ENCODE measurements at places on chromosomes 5 and 9.
A peak's percentile ranks its signal among the peaks of the same experiment; 100 is the strongest.

DNA sequence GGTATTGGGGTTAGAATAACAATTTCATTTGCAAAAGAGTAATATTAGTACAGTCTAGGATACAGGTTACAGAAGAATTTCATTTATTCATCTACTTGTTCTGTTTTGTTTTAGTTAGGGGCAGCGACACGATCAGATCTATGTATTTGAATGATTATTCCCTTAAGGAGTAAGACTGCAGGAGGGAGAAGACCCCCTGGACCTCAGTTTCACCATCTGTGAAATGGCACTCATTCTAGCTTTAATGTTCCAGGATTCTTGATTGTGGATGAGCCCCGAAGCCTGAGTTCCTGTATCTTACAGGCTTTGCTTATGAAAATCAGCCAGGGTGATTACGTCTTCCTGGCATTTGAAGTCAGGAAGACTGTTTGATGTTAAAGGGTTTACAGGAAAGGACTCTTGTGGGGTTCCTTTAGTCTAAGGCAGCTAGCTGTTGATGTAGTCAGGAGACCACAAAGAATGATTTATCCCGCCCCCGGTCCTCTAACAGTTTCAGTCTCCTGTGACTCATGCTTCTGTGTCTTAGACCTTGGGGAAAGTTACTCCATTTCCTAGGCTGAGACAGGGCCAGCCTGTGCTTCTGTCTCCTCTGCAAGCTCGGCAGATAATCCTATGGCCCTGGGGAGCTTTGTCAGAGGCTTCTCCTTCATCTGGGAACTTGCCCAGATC lies 11.5 kb downstream of the SMIM3 start:
- no peak for DNase-seq

GRCh38 chr5:571791-572190 lies 40.3 kb upstream of the CEP72 start:
- DNase-seq = no peak

GRCh38 chr5:177500685-177501522 lies 3.5 kb upstream of the PDLIM7 start:
- DNase-seq = peak; percentile 57

DNA sequence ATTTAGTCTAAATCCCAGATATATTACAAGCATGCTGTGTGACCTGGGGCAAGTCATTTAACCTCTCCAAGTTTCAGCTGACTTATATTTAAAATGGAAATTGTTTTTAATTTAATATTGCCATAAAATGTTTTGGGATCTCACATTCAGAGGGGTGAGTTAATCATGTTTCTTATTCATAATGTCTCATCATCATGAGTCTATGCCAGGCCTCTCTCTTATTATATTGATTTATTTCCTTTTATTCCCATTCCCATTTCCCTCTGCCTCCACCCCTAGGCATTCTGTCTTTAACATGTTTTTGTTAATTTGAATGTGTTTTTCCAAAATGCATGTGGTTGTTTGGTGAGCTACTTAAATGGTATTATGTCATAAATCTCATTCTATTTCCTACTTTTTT lies 39.0 kb upstream of the TTC1 start:
- DNase-seq = no peak

DNA sequence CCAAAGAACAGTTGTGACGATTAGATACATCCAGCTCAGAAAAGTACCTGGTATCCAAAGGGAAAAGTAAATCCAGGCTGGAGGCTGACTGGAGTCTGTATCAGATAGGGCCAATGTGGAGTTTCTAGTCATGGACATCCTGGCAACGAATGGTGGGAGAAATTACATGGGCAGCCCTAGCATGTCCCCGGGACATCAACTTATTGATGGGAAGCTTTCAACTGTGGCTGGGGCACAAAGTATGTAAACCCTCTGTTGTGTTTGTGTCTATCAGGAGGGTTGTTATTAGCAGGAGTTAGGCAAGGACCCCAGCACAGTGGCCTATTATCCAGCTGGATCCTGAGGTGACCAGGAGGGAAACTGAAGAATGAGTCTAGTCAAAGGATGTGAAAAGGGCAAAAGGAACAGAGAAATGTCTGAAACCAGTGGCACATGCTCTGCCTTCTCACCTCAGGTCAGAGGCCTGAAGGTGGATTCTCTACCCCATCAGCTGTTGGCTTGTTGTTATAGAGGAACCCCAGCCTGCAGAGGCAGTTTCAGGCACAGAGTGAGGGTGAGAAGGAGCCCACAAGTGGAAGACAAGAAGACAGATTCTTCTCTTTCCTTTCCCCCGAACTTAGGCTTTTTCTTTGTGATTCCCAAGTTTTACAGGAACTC lies 19.9 kb downstream of the IFNW1 start:
- DNase-seq = no peak

DNA sequence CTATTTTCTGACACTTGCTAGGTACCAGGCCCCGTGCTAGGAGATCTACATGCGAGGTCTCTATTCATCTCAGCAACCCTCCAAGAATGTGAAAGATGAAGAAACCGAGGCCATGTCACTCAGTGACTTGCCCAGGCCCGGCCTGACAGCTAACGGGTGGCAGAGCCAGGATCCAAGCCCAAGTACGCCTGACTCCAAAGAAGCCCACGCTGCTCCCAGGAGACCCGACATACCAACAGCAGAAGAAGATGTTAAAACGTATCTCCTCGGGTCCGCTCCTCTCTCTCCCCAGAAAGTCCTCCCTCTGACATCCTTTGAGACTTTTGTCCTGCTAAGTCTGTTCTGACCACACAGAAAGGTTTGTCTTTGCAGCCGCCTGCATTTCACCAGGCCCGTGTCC lies 65.2 kb downstream of the CRB2 start:
- no peak for DNase-seq

GRCh38 chr9:1048231-1048619 lies 1.9 kb upstream of the DMRT2 start:
- DNase-seq = no peak

GRCh38 chr9:81822967-81823366 lies 105.3 kb upstream of the SPATA31D4 start:
- no peak for DNase-seq

GRCh38 chr9:87751868-87752267 lies 25.9 kb downstream of the CTSL start:
- no peak for DNase-seq

GRCh38 chr5:33381243-33381642 lies 59.5 kb upstream of the TARS1 start:
- no peak for DNase-seq

DNA sequence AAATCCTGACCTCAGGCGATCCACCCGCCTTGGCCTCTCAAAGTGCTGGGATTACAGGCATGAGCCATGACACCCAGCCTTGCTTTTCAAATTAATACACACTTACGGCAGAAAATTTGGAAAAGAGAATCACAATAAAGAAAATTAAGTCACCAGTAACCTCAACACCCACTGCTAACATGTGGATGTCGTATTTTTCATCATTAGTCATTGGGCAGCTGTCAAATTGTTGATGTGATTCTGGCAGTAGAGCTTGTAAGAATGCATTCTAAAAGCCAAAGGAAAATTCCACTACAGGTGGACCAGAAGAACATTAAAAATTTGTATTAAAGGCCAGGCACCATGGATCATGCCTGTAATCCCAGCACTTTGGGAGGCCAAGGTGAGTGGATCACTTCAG lies 237.3 kb upstream of the TUT7 start:
- DNase-seq = no peak

GRCh38 chr9:121783111-121783510 lies 131.7 kb downstream of the DAB2IP start:
- DNase-seq = no peak

GRCh38 chr5:148482697-148483462 lies 99.1 kb downstream of the FBXO38 start:
- DNase-seq = no peak

- DNase-seq = no peak
Observed at GRCh38 chr5:104800440-104801048, 1238.0 kb upstream of the NUDT12 start.

DNA sequence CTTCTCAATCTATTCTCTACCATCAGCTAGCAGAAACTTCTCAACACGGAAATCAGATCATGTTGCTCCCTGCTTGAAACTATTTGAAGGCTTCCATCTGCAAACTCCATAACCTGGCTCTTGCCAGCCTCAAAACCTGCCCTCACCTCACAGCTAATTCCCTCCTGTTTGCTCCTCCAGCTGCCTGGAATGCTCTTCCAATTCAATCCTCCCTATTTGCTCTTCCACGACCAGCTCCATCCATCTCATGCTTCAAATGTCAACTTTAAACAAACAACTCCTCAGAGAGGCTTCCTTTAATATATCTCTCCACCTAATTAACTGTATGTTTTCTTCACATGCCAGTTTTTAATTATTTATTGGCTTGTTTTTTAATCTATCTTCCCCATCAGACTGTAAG lies 1.5 kb downstream of the PLAA start:
- DNase-seq = no peak

DNA sequence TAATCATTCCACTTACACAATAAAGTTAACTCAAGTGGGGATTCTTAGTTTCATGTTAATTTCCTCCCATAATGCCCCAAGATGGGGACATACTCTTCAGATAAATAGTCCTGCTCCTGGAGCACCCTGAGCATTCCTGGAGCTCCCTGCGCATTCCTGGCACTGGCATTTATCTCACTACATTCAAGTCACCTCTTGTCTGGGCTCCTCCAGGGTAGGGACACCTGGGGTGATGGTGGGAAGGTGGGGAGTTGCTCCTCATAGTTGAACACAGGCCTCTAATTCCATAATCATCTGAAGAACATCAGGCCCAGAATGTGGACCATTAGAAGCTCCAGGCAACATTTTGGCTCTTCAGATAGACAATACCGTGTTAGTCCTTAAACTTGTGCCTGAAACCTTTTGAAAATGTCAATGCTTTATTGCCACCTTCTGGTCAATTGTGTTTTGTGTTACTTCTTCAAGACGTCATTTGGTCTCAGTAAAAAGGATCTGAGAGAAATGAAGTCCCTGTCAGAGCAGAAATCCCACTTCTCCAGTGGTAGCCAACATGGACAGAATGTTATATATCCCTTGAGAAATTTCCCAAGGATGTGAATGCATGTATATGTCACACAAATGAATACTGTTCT lies 14.2 kb upstream of the AGGF1 start:
- DNase-seq = peak; percentile 11

- no peak for DNase-seq
Observed at GRCh38 chr5:175623088-175623487, 34.8 kb upstream of the HRH2 start.

- DNase-seq = no peak
Observed at GRCh38 chr9:122386311-122386872, 15.6 kb downstream of the PTGS1 start.

GRCh38 chr5:89930591-89931392 lies 478.8 kb downstream of the CETN3 start:
- no peak for DNase-seq

- no peak for DNase-seq
Observed at GRCh38 chr9:105444130-105444529, 3.7 kb upstream of the FSD1L start.

DNA sequence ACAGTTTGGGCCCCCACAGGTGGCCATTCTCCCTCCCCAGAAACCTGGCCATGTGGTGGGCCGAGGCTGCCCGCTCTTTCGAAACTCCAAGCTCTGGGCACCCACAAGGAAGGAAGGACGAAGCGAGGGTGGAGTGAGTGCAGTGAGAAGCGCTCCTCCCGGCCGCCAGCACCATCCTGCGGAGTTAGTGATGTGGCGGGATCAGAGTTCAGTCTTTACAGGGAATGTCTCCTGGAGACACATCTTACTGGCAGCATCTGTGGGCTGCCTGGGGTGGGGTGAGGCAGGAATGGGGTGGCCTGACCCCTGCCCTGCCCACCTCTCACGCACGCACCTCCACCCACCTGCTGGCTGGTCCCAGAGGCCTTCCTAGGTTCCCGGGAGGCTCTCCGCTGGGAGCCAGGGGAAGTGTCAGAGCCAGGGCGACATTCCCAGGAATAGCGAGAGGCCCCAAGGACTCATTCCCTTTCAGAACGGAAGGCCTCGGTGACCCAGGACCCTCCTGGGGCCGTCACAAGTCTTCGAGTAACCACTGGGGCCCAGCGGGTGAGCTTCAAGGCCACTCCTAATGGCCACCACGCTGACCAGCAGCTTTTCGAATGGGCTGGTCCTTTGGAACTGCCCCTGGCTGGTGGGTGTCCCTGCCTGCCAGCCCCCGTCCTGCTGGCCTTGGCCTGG lies 5.5 kb upstream of the RNU6ATAC start:
- no peak for DNase-seq

- no peak for DNase-seq
Observed at GRCh38 chr5:22050931-22051330, 802.2 kb downstream of the CDH12 start.

DNA sequence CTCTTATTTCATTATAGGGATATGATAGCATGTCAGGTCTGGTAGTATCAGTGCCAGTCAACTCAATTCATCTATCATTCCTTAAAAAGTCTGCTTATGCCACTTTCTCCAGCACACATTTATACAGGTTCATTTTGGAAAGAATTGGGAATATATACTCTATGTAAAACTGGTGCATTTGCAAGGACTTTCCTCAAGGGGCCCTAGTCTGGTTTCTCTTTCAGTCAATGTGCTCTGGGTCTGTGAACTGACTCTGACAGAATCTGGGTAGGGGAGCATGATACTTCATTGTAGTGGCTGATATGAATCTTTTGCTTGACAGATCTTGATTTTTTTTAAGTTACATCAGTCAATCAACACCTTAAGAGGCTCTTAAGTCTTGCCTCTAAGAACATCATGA lies 313.9 kb downstream of the HTR1A start:
- DNase-seq = no peak

DNA sequence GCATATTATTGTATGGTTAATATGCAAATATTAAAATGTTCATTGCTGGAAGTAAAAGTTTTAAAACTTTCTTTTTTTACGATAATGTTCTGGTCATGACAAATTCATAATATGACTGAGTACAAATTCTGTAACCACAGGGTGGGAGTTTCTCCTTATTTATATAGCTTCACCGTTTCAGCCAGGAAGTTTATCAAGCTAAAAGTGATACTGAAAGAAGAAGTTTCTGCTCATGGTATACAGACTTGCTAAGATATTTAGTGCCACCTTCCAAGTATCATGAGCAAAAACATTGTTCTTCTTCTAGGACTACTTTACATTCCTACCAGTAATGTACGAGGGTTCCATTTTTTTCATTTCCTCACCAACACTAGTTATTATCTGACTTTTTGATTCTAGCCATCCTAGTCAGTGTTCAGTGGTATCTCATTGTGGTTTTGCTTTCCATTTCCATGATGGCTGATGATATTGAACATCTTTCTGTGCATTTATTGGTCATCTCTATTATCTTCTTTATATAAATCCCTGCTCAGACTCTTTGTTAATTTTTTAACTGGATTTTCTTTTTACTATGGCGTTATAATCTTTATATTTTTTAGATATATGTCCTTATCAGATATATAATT lies 94.2 kb upstream of the PRRC1 start:
- no peak for DNase-seq

- DNase-seq = no peak
Observed at GRCh38 chr5:60077292-60077691, 183.8 kb upstream of the PDE4D start.

DNA sequence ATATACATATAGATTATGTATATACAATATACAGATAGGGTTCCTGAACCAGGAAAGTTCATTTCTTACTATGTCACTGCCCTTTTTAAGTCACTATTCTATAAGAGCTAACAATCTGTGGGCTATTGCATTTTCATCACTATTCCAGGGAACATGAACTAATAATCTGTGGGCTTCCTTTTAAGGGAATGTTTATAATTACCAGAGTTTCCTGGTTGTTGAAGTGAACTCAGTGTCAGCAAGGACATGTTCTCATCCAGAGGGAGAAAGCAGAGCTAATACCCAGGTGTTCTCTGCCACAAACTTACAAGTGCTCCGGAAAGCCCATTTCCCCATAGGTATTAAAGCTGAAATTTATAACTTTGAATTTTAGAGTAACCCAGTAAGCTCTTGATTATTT lies 69.6 kb downstream of the CWC27 start:
- DNase-seq = no peak

All from NCI-H1105 treated with DMSO at 0.1 percent for 48 hours (cell line).